NCI-H1048 (cell line): ENCODE measurements at places on chromosomes 5 and 9.

DNA sequence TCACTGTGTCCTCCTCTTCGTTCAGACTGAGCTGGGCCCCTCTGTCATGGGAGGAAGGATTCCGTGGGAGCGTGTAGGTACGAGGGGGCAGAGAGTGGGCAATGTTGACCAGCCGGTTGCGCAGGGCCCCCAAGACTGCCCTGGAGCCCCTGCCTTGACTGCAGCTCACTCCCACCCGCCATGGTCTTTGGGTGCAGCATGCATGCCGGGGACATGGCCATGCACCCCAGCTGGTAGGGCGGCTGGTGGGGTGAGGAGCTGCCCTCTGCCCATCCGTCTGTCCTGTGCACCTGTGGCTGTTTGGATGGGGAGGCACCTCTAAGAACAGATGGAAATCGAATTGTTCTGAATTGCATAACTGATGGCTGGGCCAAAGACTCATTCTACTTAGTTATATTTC, 42.6 kb upstream of the NPR3 start:
- DNase-seq, result no peak

DNA sequence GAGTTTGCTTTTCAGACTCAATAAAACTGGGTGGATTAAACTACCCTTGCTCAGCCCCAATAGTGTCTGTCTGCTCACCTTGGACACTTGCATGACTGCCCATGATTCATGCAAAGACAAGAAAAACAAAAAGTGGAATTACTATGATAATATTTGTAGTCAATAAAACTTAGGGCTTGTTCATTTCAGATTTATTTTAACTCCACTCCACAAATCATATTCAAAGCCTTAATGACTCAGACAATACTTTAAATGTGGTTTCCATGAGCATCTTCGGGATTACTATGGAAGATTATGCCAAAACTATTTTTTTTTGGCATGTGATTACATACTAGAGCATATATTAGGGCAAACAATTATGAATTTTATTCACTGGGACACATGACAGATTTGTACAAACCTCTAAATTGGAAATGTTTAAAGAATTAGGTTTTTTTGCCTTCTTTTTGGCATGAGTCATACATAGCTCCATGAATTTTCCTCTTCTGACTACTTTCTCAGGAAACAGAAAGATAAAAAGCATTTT, 468.9 kb downstream of the ACTL7B start:
- no peak for DNase-seq

DNA sequence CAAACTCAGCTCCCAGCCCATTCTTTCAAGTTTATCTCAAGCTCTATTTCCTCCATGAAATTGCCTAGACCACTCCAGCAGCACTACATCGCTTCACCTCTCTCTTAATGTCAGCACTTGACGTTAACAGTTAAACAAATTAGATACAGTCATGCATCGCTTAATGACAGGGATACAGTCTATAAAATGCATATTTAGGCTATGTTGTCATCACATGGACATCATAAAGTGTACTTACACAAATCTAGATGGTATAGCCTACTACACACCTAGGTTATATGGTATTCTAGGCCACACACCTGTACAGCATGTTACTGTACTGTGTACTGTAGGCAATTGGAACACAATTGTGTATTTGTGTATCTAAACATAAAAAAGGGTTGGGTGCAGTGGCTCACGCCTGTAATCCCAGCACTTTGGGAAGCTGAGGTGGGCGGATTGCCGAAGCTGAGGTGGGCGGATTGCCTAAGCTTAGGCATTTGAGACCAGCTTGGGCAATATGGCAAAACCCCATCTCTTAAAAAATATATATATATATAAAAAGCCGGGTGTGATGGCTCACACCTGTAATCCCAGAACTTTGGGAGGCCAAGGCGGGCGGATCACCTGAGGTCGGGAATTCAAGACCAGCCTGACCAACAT, 13.4 kb upstream of the PCSK5 start:
- no peak for DNase-seq

GRCh38 chr5:150017226-150018005, 16.9 kb downstream of the HMGXB3 start:
- no peak for DNase-seq

- DNase-seq, result no peak
These were observed 177.9 kb upstream of the KLF4 start for GRCh38 chr9:107667231-107668070.
